ENCODE measurements at places on chromosomes 3 and 15.

- DNase-seq = no peak
Observed at GRCh38 chr3:186895406-186895805, 34.9 kb upstream of the ST6GAL1 start.

DNA sequence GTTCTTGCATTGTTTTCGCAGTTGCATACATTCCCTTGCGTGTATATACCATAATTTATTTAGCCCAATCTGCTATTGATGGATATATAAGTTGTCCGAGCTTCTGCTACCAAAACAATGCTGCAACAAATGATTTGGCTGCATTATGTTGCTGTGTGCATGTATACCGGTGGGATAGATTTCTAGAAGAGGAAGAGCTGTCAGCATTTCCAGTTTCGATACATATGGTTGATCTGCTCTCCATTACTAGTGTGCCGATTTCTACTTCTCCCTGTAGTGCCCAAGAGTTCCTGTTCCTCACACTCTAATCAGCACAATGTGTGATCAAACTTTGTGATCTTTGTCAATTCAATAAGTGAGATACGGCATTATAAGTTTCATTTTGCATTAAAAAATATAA, 92.8 kb upstream of the NMNAT3 start:
- DNase-seq = no peak

DNA sequence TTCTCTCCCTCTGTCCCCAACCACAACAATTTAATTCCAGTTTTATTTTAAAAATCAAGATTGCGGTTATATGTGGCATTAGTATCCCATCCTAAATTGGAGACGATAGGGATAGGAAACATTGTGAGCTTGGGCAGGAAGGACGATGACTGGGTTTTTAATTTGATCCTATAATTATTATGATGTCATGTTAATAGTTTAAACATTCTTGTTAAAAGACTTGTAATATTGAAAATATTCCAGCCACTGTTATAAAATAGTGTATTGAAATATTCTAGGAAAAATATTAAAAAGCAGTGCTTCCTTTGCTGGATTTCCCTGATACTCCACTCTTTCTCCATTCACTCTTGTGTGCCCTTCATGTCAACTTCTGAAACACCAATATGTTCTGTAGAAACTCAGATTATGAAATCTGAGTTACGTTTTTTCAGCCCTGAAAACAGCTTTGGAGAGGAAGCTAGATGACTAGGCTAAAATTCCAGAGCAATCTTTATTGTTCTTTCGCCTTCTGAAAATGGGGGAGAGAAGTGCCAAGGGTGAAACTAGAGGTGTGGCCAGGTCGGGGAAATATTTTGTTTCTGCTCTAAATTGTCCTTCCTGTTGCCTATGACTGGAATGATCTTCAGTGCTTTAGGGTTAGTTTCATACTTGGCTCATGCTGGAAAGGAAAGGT, 46.1 kb upstream of the MAP3K13 start:
- DNase-seq = no peak

GRCh38 chr3:133997871-133998635, 31.7 kb downstream of the SLCO2A1 start:
- DNase-seq = no peak

DNA sequence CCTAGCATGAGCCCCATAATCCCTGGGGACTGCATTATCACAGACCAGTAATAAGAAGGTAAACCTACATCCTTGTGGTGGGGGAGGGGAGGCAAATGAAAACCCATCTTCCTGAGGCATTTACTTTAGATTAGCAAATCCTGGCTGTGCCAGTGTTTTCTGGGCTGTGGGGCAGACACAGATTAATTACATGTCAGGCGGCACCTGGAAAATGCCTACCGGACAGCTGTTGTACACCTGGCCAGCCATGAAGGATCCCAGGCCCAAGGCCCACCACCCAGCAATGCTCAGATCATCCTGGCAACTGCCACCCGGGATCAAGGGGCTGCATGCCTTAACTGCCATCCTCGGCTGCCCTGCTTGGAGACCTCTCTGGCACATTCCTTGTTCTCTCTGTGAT, 59.1 kb upstream of the RASA2 start:
- DNase-seq = no peak

GRCh38 chr3:117660941-117661817, 951.6 kb downstream of the TUSC7 start:
- no peak for DNase-seq

DNA sequence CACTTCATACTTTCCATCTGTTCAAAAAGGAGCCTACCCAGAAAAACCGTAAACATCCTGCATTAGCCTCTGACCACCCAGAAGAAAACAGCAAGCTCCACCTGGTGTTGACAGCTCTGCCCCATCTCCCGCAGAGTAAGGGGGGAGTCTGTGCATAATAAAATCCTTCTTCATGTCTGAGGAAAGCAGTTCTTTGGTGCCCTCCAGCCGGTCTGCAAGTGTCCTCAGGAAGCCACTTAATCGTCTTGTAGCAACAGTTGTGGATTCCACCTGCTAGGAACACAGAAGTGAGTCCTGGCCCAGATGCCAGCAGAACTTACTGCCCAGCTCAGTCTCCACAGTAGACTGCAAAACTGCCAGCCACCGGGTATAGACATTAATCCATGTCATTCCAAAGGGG, 22.5 kb downstream of the RIOX2 start:
- no peak for DNase-seq

DNA sequence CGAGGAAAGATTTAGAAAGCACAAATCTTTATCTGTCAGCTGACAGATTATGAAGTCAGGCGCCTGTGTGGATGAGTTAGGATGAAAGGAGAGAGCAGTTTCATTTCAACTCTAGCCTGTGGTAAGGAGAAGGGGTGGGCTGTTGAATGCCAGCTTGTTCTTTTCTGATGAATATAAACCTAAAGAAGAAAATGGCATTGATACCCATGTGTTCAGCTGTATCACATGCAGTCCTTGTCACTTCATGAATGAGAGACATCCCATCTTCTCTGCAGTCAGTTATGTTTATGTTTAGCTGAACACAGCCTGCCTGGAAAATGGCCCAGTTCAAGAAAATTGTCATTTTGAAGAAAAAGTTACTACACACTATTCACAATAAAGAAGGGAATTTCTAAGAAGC, 345.7 kb upstream of the RBMS3 start:
- no peak for DNase-seq

- no peak for DNase-seq
Observed at GRCh38 chr3:175222356-175222755, 363.2 kb downstream of the NAALADL2 start.

DNA sequence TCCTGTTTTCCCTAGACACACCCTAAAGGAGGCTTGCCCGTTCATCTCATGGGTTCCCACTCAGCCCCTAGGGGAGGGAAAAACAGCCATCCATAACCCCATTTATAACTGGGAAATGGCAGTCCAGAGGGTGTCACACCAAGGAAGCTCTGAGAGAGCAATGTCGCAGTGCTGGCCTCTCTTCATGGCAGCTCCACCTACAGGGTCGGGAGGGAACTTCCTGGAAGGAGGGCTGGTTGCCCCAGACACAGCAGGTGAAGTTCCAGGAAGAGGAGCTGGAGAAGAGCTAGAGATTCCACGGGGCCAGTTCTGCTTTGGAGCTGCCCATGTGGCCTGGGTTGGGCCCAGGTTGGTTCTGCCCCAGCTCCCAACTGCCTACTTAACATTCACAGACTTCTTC, 22.3 kb upstream of the LINGO1 start:
- DNase-seq = no peak

DNA sequence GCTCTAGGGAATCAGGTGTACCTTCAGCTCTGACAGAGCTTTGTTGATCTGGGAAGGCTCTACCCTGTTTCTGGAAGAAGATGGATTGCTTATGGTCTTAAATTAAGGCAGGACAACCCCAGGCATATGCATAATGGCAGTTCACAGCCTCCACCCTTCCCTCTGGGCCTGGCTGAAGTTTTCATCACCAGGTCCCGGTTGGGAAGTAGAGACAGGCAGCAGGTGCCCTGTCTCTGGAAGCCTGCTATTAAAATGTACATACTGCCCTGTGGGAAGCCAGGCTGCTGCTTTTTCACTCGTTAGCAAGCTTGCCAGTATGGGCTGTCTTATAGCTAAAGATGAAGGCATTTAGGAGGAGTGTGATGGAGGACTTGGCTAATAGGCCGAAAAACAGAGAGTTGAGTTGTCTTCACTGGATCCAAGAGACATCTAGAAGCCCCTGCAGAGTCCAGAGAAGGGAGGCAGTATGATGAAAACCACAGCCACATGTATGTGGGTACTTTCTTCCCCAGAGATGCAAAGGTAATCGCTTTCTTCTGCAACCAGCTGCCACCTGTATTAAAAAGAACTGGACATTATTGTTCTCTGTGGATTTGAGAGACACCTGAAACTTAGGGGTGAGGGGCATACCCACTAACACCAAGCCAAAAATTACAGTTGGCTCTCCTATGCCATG, 34.4 kb downstream of the ABHD2 start:
- no peak for DNase-seq

DNA sequence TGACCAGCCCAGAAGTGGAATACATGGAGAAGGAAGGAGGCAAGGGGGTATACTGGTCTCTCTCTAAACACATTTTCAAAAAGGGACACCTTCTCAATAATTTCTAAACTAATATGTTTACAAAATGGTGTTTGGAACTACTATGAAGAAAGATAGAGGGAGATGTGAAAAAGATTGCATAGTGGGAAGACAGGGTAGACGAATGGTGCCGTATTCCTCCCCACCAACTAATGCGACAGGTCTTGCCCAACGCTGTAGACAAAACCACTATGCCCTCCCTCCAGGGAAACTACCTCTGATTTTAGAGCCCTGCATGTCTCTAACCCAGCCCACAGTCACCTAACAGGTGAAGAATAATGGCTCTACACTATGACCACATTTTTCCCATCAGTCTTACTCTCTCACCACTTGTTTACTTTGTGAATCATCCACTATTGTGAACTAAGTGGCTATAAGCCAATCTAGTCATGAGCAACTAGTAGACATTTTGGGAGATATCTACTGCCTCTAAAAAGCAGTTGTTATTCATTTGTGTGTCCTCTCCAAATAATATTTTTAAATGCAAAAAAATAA, 108.2 kb upstream of the UBE2E2 start:
- no peak for DNase-seq

- DNase-seq = no peak
Observed at GRCh38 chr3:174159604-174160003, 699.5 kb upstream of the NAALADL2 start.

Data from activated T-helper 1 cell treated with anti-CD3 and anti-CD28 coated beads, Interleukin-2, amount 50 U/mL, for 16 hours (primary cell).